AG09319 (cell line): ENCODE measurements at places on chromosomes 2 and 18.

GRCh38 chr18:55100817-55101457, 141.7 kb upstream of the CCDC68 start:
- DNase-seq = no peak

DNA sequence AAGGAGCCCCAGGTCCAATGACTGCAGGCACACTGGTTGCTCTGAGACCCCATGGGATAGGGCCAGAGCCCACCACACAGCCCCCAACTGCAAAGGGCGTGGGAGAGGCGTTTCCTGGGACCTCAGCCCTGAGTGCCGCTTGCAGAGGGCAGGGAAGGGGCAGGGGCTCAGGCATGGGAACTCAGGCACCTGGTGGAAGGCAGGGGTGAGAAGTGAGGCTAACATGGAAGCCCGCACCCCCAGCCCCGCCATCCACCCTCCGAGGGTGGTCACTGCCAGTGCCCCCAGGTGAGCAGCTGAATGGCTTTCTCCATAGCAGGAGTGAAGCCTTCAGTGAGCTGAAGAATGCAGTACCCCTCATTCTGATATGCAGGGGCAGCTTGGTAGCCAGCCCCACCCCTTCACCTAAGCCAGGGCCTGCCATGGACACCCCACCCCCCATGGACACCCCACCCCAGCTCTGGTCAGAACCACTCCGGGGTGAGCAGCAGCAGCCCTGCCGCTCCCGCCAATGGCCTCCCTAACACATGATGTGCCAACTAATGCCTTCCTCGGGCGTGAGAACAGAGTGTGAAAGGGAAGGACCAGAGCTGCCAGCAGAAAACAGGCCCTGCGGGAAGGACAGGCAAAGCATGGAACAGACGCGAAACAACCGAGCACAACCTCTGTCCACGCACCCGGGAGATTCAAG, 6.6 kb downstream of the KIF1A start:
- no peak for DNase-seq

- DNase-seq = no peak
These were observed 707 bp upstream of the DGUOK start for GRCh38 chr2:73925853-73926492.

GRCh38 chr2:4964579-4964978, 727.6 kb upstream of the SOX11 start:
- DNase-seq = no peak

DNA sequence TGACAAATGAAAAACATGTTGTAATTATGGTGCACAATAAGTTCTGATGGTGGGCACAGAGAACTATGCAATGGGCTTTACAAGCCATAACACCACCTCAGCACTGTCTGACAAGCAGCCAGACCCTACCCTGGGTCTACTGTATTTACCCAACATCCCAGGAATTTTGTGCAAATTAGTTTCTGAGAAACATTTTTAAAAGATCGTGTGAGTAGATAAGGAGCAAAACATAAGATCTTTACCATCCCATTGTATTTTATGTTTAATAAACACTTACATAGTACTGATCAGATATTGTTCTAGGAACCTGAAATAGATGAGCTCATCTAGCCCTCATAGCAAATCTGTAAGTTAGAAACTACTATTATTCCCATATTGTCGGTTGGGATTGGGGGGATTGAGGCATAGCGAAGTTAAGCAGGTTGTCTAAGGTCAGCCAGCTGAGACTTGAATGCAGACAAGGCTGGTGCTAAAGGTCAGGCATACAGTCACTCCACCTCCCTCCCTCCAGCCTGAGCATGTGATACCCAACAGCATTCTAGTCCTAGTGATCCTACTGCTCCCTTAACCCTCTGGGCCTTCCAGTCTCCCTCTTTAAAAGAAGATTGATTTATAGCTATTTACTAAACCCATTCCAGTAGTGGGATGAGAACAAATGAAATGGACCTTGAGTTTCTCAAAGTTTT, 67.4 kb upstream of the STAM2 start:
- no peak for DNase-seq

- DNase-seq = no peak
These were observed 118.6 kb downstream of the AQP4 start for GRCh38 chr18:26746826-26747475.

DNA sequence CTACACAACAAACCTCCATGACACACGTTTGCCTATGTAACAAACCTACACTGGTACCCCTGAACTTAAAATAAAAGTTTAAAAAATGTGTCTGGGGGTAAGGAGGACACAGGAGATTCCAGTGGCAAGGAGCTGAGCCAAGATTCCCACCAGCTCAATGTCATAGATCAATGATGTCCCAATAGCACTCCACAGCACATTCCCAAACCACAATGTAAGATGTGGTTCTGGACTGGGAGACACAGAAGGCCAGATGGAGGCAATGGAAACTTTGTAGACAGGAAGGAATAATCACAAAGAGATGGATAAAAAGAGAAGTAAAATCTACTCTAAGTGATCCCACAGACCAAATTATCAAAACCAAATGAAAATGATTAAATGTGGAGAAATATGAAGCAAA, 312.4 kb upstream of the SOX11 start:
- no peak for DNase-seq

- DNase-seq = no peak
These were observed 17.2 kb downstream of the REV1 start for GRCh38 chr2:99472600-99472960.

DNA sequence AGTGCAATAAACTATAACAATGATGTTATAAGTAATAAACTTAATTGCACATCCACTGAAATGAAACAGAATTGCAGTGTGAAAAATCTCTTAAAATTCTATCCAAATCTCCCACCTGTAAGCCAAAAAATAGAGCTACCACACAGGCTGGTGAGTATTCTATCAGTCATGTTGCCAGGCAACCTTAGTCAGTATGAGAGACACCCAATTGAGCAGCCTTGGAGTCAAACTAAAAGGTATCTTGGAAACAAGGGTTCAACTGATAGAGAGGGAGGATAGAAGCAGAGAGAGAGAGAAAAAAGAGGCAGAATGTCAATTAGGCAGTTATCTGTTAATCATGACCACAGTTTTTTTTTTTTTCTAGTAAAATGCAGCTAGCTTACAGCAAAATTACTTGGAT, 45.8 kb downstream of the GALNT13 start:
- DNase-seq = no peak
